ENCODE measurements at places on chromosomes 12 and 14. TPM values are rescaled to one million over a fixed set of nuclear protein-coding genes. Genes with fewer than 3 reads are reported as not detected.

The SLC15A4 gene
- 21.9 TPM for total RNA-seq

- DNase-seq = no peak
- H3K4me1 ChIP-seq = peaks cover 3% of the 10 kb centered on the region
- H3K27ac ChIP-seq = no peak overlapping the region
- no peak overlapping the region for H3K4me3 ChIP-seq
- H3K27me3 ChIP-seq = peaks cover 10% of the 10 kb centered on the region
Measured at GRCh38 chr14:105047283-105048016, 17.8 kb downstream of the GPR132 start.

GRCh38 chr14:103109535-103110441, 13.5 kb upstream of the TNFAIP2 start:
- peak overlapping the region; percentile 91 for H3K27ac ChIP-seq
- H3K36me3 ChIP-seq = no peaks in the 10 kb centered on the region
- peaks cover 31% of the 10 kb centered on the region for H3K4me1 ChIP-seq
- H3K27me3 ChIP-seq = peaks cover under 1% of the 10 kb centered on the region
- H3K4me3 ChIP-seq = no peak overlapping the region

The CDC42BPB gene
- 48.0 TPM for total RNA-seq

The TAS2R10 gene
- total RNA-seq = 0.36 TPM

The EFS gene
- 2.2 TPM for total RNA-seq

DNA sequence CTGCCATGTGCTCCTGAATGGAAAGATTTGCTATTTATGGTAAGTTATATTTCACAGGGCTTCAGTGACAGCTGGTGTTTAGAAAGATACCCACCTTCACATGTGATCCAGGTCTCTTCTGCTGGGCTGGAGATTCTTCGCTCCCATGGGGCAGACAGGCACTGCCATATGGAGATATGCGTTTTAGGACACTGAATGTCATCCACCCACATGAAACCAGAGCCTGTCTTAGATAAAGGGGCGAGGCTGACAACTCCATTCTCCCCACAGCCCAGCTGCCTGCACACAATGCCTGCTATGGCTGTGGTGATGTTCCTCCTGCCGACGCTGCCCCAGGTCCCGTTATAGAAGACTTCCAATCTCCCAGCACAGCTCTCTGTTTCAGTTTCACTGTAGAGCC, 69.4 kb downstream of the ACSM4 start:
- H3K4me3 ChIP-seq = no peak overlapping the region
- no peaks in the 10 kb centered on the region for H3K36me3 ChIP-seq
- H3K27me3 ChIP-seq = no peaks in the 10 kb centered on the region

DNA sequence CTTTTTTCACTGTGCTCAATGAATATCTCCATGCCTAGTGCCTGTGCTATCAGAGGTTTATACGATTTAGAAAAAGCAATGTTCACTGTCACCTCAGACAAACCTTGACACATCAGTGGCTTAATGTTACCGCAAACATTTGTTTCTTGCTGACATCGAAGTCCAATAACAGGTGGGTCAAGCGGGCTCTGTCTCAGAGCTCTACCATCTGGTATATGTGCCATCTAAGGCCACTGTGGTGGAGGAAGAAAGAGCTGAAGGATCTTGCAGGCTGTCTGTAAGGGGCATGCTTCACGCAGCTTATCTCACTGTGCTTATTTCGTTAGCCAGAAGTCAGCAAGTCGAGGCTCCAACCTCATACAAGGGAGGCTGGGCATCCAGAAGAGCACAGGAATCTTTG, 189.5 kb upstream of the NTF3 start:
- H3K4me1 ChIP-seq = peaks cover 3% of the 10 kb centered on the region
- H3K36me3 ChIP-seq = no peaks in the 10 kb centered on the region
- no peak overlapping the region for H3K4me3 ChIP-seq
- DNase-seq = no peak
- H3K27me3 ChIP-seq = peaks cover 10% of the 10 kb centered on the region

DNA sequence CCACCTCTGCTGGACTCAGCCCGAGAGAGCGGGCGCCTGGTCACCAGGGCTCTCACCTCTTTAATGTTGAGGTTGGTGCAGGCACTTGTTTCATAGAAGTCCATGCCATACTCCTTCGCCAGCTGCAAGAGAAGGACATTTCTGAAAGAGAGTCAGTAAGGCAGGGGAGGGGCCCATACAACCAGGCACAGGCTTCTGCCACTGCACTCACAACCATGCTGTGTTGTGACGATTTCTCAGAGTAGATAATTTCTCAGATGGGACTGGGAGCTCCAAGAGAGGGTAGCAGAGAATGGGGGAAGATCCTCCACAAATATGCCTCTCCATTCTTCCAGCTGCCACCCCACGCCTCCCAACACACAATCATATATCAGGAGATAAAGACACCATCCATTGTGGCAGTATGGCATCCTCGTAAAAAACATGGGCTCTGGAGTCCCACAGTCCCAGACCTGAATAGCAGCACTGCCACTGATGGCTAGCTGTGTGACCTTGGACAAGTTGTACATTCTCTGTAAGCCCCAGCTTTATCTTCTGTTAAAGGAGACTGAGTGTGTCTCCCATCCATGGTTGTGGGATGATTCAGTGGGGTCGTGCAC, 6.2 kb upstream of the GPX2 start:
- no peak for DNase-seq
- peaks cover 16% of the 10 kb centered on the region for H3K36me3 ChIP-seq
- H3K27ac ChIP-seq = no peak overlapping the region
- no peaks in the 10 kb centered on the region for H3K4me1 ChIP-seq
- no peak overlapping the region for H3K4me3 ChIP-seq
- no peaks in the 10 kb centered on the region for H3K27me3 ChIP-seq

GRCh38 chr12:127070515-127071157, 1196.3 kb upstream of the TMEM132C start:
- H3K27me3 ChIP-seq = no peaks in the 10 kb centered on the region
- no peak for DNase-seq
- no peak overlapping the region for H3K27ac ChIP-seq
- H3K36me3 ChIP-seq = no peaks in the 10 kb centered on the region
- no peaks in the 10 kb centered on the region for H3K4me1 ChIP-seq
- no peak overlapping the region for H3K4me3 ChIP-seq

DNA sequence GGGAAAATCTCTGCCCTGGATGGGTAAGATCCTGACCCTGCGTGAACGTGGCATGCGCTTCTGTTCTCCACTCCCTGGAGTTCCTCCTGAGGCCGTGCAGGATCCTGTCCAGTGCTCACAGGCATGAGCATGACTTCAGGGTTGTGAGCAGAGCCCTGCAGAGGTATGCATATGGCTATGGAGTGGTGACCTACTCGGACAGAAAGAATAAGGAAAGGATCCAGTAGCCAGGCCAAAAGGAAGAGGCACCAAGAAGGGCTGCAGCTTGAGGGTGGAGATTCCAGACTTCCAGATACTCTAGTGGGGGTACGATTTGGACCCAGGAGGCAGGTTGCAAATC, 20.8 kb upstream of the CD27 start:
- no peak overlapping the region for H3K4me3 ChIP-seq
- no peaks in the 10 kb centered on the region for H3K27me3 ChIP-seq
- no peaks in the 10 kb centered on the region for H3K4me1 ChIP-seq
- DNase-seq = no peak
- no peak overlapping the region for H3K27ac ChIP-seq
- H3K36me3 ChIP-seq = no peaks in the 10 kb centered on the region

GRCh38 chr12:124389138-124389724, 94.3 kb downstream of the RFLNA start:
- peaks cover 64% of the 10 kb centered on the region for H3K4me1 ChIP-seq
- peak overlapping the region; percentile 48 for H3K4me3 ChIP-seq

The TAS2R14 gene
- total RNA-seq = 3.9 TPM

The IQSEC3 gene
- not detected for total RNA-seq

DNA sequence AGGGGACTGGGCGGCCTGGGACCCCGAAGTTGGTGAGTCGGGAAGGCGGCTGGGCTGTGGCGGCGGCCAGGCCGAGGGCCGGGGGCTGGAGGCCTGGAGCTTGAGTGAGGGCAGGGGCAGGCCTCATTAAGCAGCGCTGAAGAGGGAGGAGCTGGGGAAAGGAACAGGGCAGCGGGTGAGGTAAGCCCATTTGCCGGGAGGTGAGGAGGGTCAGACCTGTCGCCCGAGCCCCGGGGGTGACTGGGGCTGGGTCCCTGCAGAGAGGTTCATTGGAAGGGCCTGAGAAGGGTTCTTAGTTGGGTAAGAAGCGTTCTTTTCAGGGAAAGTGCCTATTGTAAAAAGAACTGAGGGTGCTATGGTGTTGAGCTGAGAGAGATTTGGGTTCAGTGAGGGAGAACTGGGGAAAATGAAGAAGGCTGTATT, 441 bp downstream of the RAB5B start:
- no peaks in the 10 kb centered on the region for H3K27me3 ChIP-seq
- H3K27ac ChIP-seq = peak overlapping the region; percentile 64
- H3K4me3 ChIP-seq = peak overlapping the region; percentile 70

DNA sequence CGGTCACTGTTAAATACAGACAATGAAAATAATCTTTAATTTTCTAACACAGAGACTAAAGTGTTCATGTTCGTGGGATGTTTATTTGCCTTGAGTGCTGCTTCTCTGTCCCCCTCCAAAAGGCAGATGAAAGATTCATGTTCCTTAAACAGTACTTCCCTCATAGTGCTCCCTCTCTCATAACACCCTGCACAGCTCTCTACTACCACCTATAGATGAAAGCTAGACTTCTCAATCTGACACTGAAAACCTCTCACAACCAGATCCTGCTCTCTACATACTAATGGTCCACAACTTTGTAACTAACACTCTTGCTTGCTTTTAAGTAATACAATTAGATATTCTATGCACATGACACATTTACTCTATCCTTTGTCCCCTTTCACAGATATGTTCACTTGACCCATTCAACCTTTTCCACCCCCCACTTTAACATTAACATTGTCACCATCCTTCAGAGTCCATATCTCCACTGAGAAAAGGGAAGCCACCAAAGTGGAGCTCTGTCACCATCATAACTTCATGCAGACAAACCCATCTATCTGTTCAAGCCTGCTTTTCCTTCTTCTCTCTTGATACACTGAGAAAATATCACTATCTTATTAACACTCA, 266.4 kb upstream of the USP15 start:
- no peaks in the 10 kb centered on the region for H3K27me3 ChIP-seq
- DNase-seq = peak; percentile 6
- H3K27ac ChIP-seq = no peak overlapping the region
- H3K36me3 ChIP-seq = no peaks in the 10 kb centered on the region
- no peaks in the 10 kb centered on the region for H3K4me1 ChIP-seq
- H3K4me3 ChIP-seq = no peak overlapping the region

- no peaks in the 10 kb centered on the region for H3K36me3 ChIP-seq
- H3K4me3 ChIP-seq = no peak overlapping the region
- H3K27ac ChIP-seq = peak overlapping the region; percentile 47
- H3K27me3 ChIP-seq = peaks cover 4% of the 10 kb centered on the region
- H3K4me1 ChIP-seq = peaks cover 12% of the 10 kb centered on the region
Measured at GRCh38 chr12:105539735-105540134, 209.2 kb downstream of the C12orf75 start.

- H3K4me1 ChIP-seq = peaks cover 6% of the 10 kb centered on the region
- no peaks in the 10 kb centered on the region for H3K27me3 ChIP-seq
- DNase-seq = no peak
- no peak overlapping the region for H3K4me3 ChIP-seq
- H3K36me3 ChIP-seq = no peaks in the 10 kb centered on the region
Measured at GRCh38 chr14:73777420-73777819, 63.2 kb upstream of the PNMA1 start.

GRCh38 chr12:15664491-15664890, 124.7 kb downstream of the EPS8 start:
- no peak overlapping the region for H3K4me3 ChIP-seq
- DNase-seq = peak; percentile 56
- no peak overlapping the region for H3K27ac ChIP-seq
- peaks cover 11% of the 10 kb centered on the region for H3K4me1 ChIP-seq

- H3K4me3 ChIP-seq = no peak overlapping the region
- no peaks in the 10 kb centered on the region for H3K27me3 ChIP-seq
- DNase-seq = no peak
- no peaks in the 10 kb centered on the region for H3K4me1 ChIP-seq
Measured at GRCh38 chr14:98368916-98369315, 903.1 kb downstream of the BCL11B start.

DNA sequence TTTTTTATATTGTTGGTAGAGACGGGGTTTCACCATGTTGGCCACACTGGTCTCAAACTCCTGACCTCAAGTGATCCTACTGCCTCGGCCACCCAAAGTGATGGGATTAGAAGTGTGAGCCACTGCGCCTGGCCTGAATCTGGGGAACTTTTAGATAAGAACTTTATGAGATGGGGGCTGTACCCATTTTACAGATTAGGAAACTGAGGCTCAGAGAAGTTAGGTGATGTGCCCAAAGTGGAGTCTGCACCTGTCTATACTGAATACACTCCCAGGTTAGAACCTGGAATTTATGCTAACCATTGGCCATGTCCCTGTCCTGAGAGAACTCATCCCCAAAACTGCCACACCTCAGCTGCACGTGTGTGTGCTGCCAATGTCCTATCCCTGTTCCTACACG, 81.9 kb downstream of the ESRRB start:
- no peak overlapping the region for H3K4me3 ChIP-seq
- no peaks in the 10 kb centered on the region for H3K36me3 ChIP-seq
- no peak for DNase-seq

The VDR gene
- total RNA-seq = 3.9 TPM

- no peaks in the 10 kb centered on the region for H3K36me3 ChIP-seq
- H3K4me1 ChIP-seq = no peaks in the 10 kb centered on the region
- no peak overlapping the region for H3K4me3 ChIP-seq
- H3K27ac ChIP-seq = no peak overlapping the region
- no peaks in the 10 kb centered on the region for H3K27me3 ChIP-seq
- DNase-seq = no peak
Measured at GRCh38 chr14:28666961-28667360, 99.6 kb upstream of the FOXG1 start.

- no peak overlapping the region for H3K4me3 ChIP-seq
- H3K27me3 ChIP-seq = no peaks in the 10 kb centered on the region
- H3K27ac ChIP-seq = no peak overlapping the region
- DNase-seq = no peak
- no peaks in the 10 kb centered on the region for H3K36me3 ChIP-seq
Measured at GRCh38 chr12:108156717-108157116, 27.6 kb downstream of the WSCD2 start.

DNA sequence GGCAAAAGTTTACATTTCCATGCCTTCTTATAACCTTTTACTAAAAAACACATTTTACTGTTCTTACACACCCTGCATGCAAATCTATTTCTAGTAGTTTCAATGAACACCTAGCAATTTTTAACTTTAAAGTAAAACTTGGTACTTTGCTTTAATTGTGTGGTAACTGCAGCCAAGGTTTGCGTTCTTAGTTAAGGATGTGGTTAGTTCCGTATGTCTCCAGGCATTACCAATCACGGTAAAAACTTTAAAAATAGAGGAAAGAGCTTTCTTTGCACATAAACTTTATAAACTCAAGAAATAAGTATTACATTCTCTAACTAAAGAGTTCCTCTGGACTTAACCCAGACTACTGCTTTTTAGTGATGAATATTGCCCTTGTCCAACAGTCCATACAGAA, 795.2 kb downstream of the SLC16A7 start:
- H3K36me3 ChIP-seq = no peaks in the 10 kb centered on the region
- no peak for DNase-seq
- H3K27ac ChIP-seq = no peak overlapping the region
- no peaks in the 10 kb centered on the region for H3K27me3 ChIP-seq
- H3K4me3 ChIP-seq = no peak overlapping the region
